ENCODE measurements at places on chromosomes 6 and 20.

DNA sequence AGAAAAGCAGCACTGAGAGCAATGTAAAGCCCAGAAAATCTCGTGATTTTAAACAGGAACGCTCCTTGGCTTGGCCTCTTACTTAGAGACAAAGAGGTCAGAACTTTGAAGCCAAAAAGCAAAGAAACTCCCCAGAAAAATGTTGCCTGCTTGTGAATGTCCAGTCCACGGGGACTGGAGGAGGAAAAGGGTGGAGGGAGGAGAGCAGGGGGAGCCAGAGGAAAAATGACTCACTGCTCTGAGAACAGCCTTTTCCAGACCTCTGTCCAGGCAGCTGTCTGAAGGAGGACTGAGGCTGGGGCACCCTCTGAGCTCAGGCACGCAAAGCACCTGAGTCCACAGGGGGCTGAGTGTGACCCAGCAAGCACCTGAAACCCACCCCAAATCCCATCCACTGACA lies 64.7 kb downstream of the TRAM2 start:
- DNase-seq, result no peak

GRCh38 chr20:19995220-19995863 lies 21.8 kb upstream of the NAA20 start:
- DNase-seq, result peak; percentile 14

DNA sequence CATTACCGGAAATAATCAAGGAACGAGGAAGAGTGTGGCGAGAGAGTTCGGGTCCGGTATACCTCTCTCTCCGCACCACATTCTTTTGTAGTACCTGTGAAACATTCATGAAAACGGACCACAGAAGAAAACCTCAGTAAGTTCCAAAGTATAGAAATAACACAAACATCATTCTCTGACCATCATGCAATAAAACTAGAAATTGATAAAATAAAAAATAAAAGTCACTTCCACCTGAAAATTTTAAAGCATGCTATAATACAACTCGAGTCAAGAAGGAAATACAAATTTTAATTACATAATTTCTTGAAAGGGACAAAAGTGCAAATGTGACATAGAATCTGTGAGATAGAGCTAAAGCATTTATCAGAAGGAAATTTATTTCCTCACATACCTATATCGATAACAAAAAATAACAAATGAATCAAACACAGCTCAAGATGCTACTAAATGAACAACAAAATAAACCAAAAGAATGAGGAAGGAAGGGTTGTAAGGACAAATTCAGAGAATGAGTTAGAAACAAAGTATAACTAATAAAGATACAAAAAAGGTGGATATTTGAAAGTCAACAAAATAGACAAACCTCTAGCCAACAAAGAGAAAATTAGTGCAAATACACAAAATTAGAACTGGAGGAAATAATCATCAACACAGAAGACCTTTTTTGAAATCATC lies 84.2 kb downstream of the TRIM27 start:
- DNase-seq, result no peak

DNA sequence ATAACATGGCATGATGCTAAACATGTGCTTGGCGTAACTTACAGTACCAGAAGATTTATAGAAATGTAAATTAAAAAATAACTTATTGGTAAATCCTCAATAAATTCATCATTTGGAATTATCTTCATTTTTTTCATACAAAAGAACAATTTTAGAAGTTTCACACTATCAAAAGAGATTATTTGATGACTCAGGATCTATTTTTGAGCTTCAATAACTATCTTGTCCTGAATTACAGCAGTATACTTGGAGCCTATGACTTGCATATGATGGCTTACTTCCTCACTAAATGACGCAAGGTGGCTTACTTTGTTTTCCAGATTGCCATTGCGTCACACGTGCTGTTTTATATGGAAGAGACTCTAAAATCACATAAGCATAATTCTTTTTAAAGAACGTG lies 49.2 kb downstream of the KHDRBS2 start:
- no peak for DNase-seq

GRCh38 chr6:20028562-20028961 lies 183.7 kb downstream of the MBOAT1 start:
- no peak for DNase-seq

- no peak for DNase-seq
Measured at GRCh38 chr20:19620446-19620845, 137.6 kb upstream of the RIN2 start.

DNA sequence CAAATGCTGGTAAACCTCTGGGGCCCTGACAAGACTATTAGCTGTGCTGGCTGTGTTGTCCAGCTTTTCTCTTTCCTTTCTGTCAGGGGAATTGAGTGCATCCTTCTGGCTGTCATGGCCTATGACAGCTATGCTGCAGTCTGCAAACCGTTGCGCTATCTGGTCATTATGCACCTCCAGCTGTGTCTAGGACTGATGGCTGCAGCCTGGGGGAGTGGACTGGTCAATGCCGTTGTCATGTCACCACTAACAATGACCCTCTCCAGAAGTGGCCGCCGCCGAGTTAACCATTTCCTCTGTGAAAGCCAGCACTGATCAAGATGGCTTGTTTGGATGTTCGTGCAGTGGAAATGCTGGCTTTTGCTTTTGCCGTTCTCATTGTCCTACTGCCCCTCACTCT lies 20.3 kb downstream of the OR2B6 start:
- no peak for DNase-seq

GRCh38 chr20:2465100-2465499 lies 5.5 kb downstream of the SNRPB start:
- DNase-seq, result no peak

DNA sequence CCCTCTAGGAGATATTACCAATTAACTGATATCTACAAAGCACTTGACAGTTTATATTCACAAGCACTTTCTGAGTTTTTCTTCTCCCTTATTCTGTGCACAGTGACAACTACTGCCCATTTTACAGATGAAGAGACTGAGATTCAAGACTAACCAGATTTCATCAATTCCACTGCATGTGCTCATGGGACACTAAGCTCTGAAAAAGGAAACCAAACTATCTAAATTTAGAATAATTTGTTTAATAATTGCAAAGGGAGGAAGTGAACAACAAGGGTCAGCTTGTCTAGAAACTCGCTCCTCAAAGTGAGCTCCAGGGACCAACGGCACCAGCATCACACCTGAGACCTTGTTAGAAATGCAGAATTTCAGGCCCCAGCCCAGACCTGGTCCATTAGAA lies 50.8 kb upstream of the MYLIP start:
- no peak for DNase-seq

- DNase-seq, result no peak
Measured at GRCh38 chr20:52279706-52280105, 88.1 kb upstream of the ZFP64 start.
